Activated CD8-positive, alpha-beta memory T cell treated with anti-CD3 and anti-CD28 coated beads for 1 hour (primary cell): ENCODE measurements at places on chromosomes 1 and 21.

DNA sequence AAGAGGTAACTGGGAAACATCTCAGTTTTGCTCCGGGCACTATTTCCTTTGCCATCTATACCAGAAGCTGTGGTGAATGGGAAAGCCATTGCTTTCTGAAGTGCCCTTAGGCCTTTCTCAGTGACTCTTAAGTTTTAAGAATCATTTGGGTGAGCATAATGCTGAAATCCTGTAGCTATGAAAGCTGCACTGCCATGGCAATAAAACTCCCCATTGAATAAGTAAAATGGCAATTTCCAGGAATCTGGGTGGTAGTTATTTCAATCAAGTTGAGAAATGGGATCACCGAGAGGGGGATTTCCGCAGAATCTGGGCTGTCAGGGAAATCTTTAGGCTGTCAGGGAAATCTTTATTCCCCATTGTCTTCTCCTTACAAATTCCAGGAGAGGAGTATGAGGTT lies 26.8 kb upstream of the MACF1 start:
- no peak for DNase-seq

DNA sequence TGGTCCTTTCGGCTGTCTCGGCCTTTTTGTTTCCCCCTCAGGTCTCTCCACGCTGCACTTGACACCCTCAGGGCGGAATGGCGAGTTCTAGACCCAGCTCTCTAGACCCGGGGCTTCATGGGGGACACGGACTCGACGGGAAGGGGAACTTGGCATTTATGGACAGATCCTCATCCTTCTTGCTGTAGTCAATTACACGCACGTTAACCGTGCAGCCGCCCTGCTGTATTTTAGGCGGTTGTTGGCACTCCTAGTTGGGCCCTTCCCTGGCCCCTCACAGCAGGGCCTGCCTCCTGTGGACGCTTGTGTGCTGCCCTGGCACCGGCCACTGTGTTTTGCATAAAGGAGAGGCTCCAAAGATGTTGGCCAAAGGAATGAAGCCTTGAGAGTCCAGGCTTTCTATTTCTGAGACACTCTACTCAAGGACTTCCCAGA lies 558 bp upstream of the BTG3 start:
- DNase-seq = no peak

DNA sequence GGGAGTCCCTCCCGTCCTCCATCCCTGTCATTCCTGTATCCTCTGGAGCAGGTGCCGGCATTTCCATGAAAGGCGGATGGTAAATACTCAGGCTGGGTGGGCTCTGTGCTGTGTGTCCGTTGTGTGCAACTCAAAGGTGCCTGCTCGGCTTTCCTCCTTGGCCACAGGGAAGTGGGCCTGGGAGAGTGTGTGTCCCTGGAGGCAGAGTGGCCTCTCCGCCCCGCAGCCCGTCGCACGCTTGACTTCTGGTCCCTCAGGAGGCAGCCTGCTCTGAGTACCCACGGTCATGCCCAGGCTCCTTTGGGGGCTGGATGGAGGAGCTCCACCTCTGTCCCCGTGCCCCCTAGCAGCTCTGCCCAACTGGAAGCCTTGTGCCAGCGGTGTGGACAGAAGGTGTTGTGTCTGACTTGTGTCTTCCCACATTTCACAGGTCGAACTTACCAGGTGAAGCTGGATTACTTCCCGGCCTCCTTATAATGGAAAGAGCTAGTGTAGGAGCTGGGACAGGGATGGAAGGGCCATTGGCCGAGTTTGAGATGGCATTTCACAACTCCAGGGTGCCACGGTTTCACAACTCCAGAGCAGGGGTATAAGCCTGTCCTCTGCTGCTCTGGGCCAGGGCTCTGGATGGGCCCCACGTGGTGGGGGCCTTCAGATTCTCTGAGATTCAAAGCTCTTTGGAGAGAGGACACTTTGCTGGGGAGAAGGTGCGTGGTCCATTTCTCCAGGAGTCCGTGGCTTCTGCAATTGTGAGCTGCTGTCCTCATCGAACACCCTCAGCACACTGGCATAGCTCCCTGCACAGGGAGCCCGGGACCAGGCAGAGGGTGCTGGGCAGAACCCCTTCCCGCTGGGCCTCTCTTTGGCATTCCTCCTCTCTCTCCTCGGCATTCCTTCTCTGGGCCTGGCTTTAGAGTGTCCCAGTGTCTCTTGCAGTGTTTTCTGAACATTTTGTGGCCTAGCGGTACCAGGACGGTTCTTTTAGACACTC lies 152.7 kb upstream of the COL6A1 start:
- DNase-seq = no peak

- no peak for DNase-seq
These were observed 387.4 kb upstream of the PKN2 start for GRCh38 chr1:88296642-88297041.

- DNase-seq = no peak
These were observed 51.3 kb upstream of the SELENON start for GRCh38 chr1:25748531-25749205.

GRCh38 chr1:44485934-44486460 lies 80.9 kb downstream of the RNF220 start:
- DNase-seq = no peak

GRCh38 chr1:87913361-87913760 lies 584.7 kb downstream of the LMO4 start:
- DNase-seq = no peak

GRCh38 chr1:24080131-24080530 lies 31.8 kb downstream of the MYOM3 start:
- no peak for DNase-seq

DNA sequence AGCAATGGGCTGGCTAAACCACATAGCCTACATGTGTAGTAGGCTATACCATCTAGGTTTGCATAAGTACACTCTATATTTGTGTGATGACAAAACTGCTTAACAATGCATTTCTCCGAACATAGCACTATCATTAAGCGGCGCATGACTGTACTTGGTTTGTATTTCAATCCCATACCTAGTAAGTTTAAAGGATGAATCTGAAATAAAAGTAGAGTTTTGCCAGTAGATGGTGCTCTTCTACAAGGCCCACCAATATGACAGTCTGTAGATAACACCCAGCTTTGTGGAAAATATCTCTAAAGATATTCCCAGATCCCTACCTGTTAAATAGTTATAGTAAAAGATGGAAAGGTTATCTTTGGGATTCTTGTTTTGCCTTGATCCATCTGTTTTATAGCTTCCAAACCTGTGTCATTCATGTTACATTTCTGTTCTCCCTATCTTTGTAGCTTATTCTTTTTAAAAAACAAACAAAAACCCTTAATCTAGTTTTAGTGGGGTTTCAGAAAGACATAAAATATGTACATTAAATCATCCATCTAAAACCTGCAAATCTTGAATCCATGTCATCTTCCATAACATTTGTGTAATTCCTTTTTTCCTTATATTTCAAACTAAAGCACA lies 33.9 kb upstream of the ASPM start:
- no peak for DNase-seq

DNA sequence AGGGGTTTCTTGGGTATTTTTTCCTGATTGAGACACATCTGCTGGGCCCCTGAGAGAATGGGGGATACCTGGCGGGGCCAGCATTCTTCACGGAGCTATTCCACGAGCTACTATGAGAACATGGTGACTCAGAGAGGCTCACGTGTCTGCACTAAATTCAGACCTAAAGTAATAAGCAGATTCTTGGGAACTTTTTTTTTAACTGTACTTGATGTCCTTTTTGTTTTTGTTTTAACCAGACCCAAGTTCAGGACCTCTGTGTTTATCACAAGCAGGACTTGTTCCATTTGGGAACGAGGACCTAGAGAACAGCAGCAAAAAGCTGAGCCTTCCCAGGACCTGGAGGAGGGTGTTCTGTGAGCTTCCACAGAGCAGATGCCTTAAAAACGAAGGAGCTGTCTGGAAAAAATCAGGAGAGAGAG lies 44.0 kb downstream of the EVA1C start:
- no peak for DNase-seq

DNA sequence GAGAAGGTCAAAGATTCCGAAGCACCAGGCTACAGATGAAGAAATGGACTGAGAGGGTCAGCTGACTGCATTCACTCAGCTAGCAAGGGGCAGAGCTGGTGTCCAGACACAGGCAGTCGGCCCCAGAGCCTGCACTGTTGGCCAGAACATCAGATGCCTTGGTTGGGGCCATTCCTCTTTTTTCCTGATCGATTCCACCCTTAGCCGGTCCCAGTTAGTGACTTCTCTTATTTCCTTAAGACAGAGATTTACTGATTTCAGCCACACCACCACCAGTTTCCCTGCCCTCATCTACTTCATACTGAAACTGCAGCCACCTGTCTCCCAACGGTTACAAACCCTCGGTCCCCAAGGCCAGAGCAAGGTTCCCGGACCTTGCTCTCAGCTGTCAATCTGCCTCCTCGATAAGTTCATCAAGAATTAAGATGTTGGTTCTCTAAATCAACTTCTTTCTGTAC lies 11.5 kb downstream of the CD58 start:
- DNase-seq = no peak

DNA sequence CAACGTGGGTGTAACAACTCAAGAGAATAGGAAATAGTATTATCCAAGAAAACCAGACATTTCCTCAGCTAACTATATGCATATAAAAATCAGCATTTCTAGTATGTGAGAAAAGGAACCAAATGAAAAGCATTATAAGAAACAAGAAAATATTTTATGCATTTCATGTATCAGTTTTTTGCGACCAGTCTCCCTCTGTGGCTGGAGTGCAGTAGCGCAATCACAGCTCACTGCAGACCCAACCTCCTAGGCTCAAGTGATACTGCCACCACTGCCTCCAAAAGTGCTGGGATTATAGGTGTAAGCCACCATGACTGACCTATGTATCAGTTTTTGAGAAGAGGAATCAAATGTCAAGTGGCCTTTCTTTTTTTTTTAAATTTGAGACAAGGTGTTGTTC lies 31.0 kb downstream of the SLC16A1 start:
- DNase-seq = no peak

- no peak for DNase-seq
These were observed 101.3 kb downstream of the PRRX1 start for GRCh38 chr1:170765279-170765678.

- no peak for DNase-seq
These were observed 85.7 kb downstream of the DYRK1A start for GRCh38 chr21:37452227-37452626.

GRCh38 chr1:234702342-234703000 lies 92.5 kb upstream of the IRF2BP2 start:
- no peak for DNase-seq

DNA sequence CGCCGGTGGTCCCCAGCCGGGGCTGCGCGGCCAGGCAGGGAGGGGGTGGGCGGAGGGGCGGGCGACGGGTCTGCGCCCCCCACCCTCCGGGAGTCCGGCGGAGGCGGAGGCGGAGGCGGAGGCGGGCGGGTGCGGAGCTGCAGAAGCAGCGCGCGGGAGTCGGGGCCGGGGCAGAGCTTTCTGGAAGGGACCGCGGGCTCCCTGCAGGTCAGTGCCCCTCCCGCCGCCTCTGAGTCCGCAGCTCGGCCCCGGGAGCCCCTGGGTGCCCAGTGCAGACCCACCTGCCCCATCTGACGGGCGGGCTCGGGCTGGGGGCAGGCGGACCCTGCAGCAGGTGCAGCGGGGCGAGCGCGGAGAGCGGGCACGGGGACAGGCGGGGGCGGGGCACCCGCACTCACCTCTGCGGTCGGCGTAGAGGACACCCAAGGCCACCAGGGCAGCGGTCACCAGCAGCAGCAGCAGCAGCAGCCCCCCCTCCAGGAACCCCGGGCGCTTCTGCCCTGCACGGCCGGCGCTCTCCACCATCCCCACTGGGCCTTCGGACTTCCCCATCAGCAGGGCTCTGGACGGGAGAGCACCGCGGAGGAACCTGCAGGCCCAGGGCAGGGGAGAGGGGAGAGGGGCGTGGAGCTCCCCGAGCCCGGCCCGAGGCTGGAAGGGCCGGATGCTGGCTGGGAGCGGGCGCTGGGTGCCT lies 3.7 kb downstream of the MMEL1 start:
- no peak for DNase-seq

GRCh38 chr1:183694755-183695154 lies 41.6 kb upstream of the APOBEC4 start:
- DNase-seq = no peak

- DNase-seq = no peak
These were observed 26.9 kb upstream of the ESRRG start for GRCh38 chr1:216750031-216750627.

DNA sequence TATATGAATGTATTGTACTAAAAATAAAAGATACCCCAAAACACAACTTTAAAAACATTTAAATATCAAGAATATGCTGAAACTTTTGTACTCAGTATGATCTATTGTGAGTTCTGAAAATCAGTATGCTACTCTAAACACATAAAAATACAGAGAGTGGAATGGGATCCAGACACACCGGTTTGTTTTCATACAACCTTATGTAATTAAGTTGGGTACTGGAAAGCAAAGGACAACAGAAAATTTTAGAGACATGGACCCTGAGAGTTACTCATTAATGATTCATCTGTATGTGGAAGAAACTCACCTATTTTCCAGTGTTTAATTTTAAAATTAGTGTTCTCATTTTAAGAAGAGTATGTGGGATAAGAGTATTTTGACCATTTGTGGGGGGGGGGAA lies 927 bp upstream of the CFHR3 start:
- no peak for DNase-seq

DNA sequence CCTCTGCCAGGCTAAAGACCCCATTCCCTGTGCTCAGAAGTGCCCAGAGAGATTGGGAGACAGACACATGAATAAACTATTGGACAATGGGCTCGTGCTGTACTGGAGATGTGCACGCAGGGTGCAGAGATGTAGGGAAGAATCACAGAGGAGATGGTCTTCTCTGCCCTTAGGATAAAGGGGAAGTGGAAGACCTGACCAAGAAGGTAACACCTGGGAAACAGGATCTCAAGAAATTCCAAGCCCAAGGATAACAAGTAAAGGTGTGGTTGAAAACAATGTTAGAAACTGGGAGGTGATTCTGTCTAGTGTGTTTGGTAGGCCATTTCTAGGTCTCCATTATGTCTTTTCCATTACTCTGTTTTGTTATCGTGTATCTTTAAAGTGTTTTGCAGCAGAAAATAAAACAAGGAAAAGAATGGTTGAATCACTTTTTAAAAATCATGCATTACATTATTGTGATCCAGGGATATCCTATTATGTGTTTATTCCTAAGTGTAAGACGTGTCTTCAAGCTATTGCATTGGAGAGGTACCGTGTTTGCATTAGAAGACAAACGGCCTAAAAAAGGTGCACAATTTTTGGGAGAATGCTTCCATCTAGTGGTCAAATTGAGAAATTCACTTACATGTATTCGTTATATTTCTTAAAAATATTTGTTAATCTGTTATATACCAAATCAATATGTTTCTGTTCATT lies 40.8 kb upstream of the KCTD3 start:
- DNase-seq = no peak

DNA sequence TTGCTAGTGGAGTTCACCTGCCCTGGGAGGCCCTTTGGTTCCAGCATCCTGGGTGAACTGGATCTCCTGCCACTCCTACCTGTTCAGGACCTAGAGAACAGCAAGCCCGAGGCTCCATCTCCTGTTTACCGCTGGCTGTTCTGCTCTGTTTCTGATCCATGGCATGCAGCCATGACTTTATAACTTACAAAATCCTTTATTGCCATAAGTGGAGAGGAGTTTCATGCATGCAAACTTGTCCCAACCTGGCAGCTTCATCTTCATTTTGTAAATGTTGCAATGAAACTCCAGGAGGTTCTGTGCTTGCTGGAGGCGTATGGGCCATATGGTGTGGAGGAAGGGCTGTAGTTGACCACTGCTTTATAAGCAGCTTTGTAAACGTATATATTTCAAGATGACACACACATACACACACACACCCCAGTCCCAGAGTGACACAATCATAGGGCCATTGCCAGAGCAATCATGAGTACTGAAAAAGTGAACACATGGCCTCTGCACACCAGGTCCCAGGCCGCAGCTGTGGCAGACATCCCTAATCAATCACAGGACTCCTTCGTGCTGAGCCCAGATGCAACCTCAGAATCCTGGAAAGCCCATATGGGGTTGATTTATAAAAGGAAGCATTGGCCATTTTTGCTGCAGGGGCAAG lies 69.0 kb downstream of the UBIAD1 start:
- DNase-seq = no peak

- DNase-seq = no peak
These were observed 145.1 kb upstream of the SMYD2 start for GRCh38 chr1:214135886-214136285.
